ENCODE measurements at places on chromosomes 5 and 9. TPM values are rescaled to one million over a fixed set of nuclear protein-coding genes. Genes with fewer than 3 reads are reported as not detected.

DNA sequence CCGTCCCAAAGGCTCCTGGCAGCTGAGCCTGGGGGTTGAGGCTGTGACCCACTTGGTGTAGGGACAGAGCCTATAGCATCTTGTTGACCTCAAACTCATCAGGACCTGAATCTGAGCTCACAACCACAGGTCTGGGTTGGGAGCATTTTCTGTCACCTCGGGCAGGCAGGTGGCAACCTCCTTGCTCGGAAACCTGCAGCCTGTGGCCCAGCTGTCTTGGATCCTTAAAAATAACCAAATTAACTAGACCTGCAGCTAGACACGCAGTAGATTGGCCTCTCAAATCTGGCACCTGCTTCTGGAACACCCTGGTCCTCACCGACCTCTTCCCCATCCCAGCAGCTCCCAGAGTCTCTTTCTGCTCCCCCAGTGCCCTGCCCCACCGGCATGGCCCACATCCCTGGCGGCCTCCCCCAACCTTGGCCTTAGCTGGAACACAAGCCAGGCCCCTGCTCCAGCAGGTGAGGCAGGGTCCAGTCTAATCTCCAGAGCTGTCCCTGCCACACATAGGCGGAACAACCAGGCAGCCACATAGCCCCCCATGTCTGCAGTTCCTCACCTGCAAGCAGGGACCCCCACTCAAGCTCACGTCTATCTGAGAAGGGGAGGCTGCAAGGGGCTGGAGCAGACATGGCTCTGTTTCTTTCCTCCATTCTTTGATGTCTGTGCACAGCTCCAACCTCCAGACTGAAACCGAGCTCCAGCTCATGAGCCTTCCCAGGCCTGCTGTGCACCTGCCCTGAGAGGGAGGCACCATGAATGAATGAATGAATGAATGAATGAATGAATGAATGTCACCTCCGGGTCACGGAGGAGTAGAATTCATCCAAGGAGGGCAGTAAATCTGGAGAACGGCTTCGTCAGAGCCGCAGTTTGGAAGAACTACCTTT is 28.3 kb downstream of the PAEP start:
- no peak for DNase-seq

- DNase-seq, result no peak
Measured at GRCh38 chr5:352639-353611, 31.4 kb downstream of the AHRR start.

GRCh38 chr5:125492977-125493376 is 746.5 kb upstream of the ZNF608 start:
- no peak for DNase-seq

DNA sequence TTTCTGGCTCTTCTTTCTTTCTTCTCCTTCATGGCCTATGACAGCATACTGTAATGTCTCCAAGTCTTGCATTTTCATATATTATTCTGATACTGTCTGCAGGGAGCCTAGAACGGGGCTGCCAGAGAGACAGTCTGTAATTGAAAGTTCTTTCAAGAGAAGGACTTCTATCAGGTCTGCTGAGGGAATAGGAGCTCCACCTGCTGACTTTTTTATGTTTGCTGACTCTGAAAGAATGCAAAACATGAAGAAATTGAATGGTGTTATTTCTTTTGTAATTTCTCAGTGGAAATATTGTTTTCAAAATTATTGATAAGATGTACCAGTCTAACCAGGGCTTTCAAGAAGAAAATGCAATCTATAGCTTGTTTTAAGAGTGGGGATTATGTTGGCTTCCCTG is 121.9 kb upstream of the RFX3 start:
- no peak for DNase-seq

C5orf63 gene
- 2.2 TPM for total RNA-seq

- DNase-seq, result no peak
Measured at GRCh38 chr5:113224605-113225065, 210.2 kb downstream of the TSSK1B start.

DNA sequence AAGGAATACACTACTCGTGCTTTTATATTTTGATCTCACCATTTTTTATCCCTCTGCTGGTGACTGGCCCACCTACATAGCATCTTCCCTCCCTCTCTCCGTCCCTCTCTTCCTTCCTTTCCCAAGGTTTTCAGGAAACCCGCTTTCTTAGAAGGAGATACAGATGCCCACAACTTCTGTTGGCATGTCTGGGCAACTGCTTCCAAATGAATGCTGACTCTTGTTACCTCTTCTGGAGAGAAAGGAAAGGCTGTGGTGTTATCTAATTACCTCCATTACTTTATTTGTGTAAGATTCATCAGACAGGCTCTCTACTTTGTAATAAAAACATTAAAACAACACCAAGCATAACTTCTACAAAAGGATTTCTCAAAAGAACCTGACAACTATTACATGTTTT is 20.2 kb downstream of the FANCC start:
- no peak for DNase-seq

DNA sequence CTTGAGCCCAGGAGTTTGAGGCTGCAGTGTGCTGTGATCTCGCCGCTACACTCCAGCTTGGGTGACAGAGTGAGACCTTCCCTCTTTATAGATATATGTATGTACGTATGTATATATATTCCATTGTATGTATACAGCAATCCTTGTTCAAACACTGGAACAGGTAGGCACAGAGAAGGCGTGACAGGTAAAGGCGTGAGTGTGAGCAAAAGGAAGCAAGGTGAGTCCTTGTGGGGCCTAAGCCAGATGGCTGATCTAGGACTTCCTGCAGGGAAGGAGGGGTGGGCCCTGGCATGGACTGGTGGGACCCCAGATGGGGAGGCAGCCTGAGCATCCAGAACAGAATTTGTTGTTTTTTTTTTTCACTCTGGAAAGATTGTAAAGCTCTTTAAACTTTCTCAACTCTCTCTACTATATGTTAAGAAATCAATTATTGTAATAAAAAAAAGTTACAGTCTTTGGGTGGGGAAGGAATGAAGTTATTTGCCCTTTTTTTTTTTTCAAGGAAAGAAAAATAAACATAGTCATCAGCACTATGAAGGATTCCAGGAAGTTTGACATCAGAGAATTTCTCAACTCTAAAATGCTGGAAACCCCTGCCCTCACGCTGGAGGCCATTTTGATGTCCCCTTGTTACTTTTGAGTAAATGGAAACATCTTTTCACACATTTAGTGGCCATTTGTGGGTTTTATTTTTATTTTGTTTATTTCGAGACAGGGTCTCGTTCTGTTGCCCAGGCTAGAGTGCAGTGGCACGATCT is 38.9 kb upstream of the STXBP1 start:
- DNase-seq, result no peak

BTNL3 gene
- under 0.01 TPM for total RNA-seq

- DNase-seq, result no peak
Measured at GRCh38 chr9:22623236-22623635, 176.6 kb downstream of the DMRTA1 start.

DNA sequence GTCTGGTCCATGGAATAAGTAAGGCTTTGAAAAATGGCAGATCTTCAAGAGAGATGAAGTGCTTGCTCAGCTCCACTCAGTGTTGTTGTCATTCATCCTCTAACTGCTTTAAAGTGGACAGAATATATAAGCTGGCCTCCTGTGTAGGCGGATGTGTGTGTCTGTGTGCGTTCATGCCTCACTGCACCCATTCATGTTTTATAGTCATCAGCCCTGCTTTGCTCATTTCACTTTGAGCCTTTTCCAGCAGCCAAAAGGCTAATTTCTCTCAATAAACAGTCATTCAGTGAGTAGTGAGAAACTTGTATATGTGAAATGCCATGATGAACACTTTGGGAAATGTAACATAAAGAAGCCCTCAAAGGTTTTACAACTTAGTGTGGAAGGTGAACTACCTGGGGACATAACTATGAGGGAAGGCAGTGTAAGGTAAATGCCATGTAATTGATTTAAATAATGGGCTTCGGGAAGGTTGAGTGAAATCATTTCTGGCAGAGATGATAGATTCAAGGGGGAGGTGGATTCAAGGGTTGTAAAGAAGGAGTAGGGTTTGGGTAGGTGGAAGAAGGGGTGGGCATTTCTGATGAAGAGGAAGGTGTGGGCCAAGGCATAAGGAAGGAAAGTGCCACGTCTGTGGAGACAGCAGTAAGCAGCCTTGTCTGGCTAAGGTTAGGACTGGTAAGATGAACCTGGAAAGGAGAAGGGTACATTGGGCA is 15.7 kb downstream of the TTC23L start:
- DNase-seq, result no peak

KIF20A gene
- 2.4 TPM for total RNA-seq
